Activated CD4-positive, alpha-beta T cell treated with anti-CD3 and anti-CD28 coated beads, Interleukin-2, amount 10 ng/mL, durations not matched to agents 24 days and 14 days (primary cell): ENCODE measurements at places on chromosomes 7 and 10.

- DNase-seq = peak; percentile 37
Measured at GRCh38 chr7:45970454-45970853, 49.4 kb upstream of the IGFBP3 start.

DNA sequence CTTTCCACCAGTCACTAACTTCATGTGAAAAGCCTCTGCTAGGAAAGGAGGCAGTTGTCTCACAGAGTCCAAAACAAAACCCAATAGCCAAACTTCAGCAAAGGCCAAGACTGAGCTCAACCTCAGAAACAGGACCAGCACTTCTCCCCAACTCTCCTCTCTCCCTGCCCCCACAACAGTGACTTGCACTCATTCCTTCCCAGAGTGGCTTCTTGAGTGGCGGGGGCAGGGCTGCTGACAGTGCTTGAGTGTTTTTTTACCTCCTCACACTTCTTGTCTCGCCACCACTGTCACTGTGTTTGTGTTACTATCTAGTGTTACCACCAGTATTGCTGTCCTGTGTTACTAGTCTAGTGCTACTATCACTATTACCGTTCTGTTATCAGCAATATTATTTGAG is 206.8 kb downstream of the KLF6 start:
- no peak for DNase-seq

DNA sequence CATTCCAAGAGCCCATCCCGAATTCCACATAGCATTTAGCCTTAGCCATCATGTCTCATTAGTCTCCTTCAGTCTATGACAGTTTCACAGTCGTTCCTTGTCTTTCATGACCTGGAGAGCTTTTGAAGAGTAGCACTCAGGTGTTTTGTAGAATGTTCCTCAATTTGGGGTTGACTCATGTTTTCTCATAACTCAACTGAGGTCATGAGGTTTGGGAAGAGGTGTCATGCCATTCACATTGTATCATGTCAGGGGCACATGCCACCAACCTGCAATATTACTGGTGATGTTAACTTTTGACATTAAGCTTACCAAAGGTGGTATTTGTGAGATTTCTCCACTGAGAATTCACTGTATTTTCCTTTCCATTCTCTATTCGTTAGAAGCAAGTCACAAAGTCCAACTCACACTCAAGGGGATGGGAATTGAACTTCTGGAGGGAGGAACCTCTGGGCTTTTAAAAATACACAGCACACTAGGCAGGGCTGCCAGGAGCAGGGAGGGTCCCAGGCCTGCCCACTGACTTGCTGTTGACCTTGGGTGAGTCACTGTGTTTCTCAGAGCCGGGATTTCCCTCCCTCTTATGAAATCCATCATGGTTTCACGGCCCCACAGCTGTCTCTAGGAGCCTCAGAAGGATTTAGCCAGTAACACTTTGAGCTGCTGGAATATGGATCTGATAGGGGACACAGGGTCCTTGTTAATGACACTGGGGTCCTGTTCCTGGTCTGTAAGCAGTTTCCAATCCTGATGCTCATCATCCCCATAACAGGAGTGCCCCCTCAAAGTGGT is 74.4 kb upstream of the TCF7L2 start:
- DNase-seq = no peak

- no peak for DNase-seq
Measured at GRCh38 chr7:102439963-102440795, 6.8 kb downstream of the ORAI2 start.

GRCh38 chr10:114573330-114574045 is 84.6 kb downstream of the ABLIM1 start:
- DNase-seq = no peak

DNA sequence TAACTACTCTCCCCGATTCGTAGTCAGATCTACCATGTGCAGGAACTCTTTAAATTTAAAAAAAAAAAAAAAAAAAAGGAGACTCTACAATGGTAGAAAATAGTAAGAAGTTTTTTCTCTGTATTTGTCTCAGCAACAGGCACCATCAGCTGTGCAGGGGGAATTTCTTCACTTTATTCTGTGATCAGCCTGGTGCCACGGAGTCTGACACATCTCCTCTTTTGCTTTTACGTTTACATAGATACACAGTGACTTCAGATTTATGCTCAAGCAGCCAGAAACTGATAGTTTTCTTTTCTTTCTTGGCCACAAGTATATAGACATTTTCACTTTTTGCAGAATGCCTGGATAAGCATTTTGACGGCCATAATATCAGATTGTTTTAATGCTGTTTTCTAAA is 190.6 kb upstream of the AKR1E2 start:
- no peak for DNase-seq

- DNase-seq = no peak
Measured at GRCh38 chr10:16798571-16798970, 18.7 kb downstream of the RSU1 start.

- no peak for DNase-seq
Measured at GRCh38 chr7:110835218-110835617, 255.7 kb upstream of the LRRN3 start.

- peak; percentile 73 for DNase-seq
Measured at GRCh38 chr10:74244097-74244685, 93.2 kb downstream of the ADK start.

- no peak for DNase-seq
Measured at GRCh38 chr7:31791881-31792280, 104.9 kb downstream of the PPP1R17 start.

GRCh38 chr10:89002226-89002978 is 11.8 kb downstream of the FAS start:
- no peak for DNase-seq

- DNase-seq = no peak
Measured at GRCh38 chr10:133617196-133617595, 9.4 kb downstream of the FRG2B start.

GRCh38 chr7:148540041-148540738 is 50.4 kb upstream of the C7orf33 start:
- DNase-seq = no peak

- DNase-seq = no peak
Measured at GRCh38 chr10:75596930-75597620, 165.7 kb downstream of the LRMDA start.

- DNase-seq = no peak
Measured at GRCh38 chr10:5645375-5645774, 21.0 kb downstream of the ASB13 start.

- no peak for DNase-seq
Measured at GRCh38 chr7:129864042-129864441, 88.7 kb downstream of the UBE2H start.

GRCh38 chr10:78584266-78584665 is 484.5 kb upstream of the ZMIZ1 start:
- no peak for DNase-seq

GRCh38 chr7:52249741-52250140 is 785.7 kb upstream of the POM121L12 start:
- DNase-seq = no peak

DNA sequence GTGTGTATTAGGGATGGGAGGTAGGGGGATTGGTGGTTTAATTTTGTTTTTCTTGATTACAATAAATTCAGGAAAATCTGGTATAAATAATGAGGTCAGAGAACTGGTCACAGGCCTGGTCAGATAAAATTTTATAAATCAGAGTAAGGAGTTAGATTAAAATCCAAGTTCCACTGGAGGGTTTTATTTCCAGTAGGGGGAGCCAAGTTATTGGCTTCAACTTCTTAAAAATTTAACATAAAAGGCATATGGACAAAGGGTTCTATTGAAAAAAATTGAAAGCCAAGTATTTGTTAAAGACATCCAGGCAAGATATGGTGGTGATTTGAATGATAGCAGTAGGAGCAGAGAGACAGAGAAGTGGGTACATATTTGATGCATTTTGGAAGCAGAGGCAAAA is 763.3 kb downstream of the SORCS1 start:
- no peak for DNase-seq

DNA sequence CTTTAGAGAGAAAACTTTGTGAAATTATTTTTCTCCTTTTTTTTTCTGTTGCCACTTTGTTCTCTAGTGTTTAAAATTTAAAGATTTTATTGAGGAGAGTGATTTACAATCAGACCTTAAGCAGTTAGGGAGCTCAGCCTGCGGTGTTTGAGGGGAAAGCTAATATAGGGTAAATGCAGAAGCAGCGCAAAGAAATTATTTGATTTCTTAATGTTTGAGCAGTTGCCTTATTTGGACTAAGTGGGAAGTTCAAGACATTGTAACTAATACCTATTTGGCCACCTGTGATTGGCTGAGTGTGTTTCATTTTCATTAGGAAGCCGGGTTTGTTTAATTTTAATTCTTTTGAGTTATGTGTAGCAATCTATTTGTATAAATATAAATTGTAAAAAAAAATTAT is 25.3 kb downstream of the WAC start:
- no peak for DNase-seq

GRCh38 chr10:22701132-22701826 is 13.1 kb downstream of the PIP4K2A start:
- DNase-seq = no peak

GRCh38 chr10:74987339-74988053 is 124.0 kb upstream of the SAMD8 start:
- no peak for DNase-seq
